ENCODE measurements at places on chromosomes 4 and X. TPM values are rescaled to one million over a fixed set of nuclear protein-coding genes. Genes with fewer than 3 reads are reported as not detected.

SERTM2 gene
- not detected for polyA plus RNA-seq

RBMXL3 gene
- not detected for polyA plus RNA-seq

DMD gene
- polyA plus RNA-seq = 15.4 TPM

MAGEE1 gene
- 0.17 TPM for polyA plus RNA-seq

UCHL1 gene
- polyA plus RNA-seq = not detected

C4orf51 gene
- not detected for polyA plus RNA-seq

GRCh38 chr4:152289941-152290340 is 246.0 kb downstream of the FBXW7 start:
- no peak for DNase-seq

DNA sequence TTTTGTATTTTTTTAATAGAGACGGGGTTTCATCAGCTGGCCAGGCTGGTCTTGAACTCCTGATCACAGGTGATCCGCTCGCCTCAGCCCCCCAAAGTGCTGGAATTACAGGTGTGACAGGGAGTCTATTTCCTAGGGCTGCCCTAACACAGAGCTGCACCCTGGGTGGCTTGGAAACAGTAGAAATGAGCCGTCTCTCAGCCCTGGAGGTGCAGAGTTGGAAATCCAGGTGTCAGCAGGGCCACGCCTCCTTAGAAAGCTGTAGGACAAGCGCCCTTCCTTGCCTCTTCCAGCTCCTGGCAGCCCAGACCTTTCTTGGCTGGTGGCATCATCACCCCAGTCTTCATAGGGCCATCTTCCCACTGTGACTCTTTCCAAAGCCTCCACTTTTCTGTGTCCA is 71.6 kb downstream of the DCTD start:
- DNase-seq = no peak

DNA sequence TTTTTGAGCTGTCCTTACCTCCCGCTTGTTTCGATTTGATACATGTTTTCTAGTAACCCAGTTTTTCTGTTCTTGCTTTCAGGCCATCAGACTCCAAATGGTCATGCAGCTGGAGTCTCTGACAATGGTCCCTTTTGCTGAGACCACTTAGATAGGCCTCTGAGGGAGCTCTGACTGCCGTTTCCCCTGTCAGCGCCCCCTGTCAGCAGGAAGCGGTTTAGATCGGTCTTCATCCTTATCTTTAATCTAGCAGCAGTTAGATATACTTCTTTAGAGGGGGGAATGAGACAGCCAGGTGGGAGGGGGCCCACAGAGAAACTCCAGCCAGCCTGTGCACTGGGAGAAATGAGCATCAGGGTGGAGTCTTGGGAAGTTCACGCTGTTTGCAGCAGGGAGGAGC is 457.9 kb downstream of the GPAT3 start:
- no peak for DNase-seq

DNA sequence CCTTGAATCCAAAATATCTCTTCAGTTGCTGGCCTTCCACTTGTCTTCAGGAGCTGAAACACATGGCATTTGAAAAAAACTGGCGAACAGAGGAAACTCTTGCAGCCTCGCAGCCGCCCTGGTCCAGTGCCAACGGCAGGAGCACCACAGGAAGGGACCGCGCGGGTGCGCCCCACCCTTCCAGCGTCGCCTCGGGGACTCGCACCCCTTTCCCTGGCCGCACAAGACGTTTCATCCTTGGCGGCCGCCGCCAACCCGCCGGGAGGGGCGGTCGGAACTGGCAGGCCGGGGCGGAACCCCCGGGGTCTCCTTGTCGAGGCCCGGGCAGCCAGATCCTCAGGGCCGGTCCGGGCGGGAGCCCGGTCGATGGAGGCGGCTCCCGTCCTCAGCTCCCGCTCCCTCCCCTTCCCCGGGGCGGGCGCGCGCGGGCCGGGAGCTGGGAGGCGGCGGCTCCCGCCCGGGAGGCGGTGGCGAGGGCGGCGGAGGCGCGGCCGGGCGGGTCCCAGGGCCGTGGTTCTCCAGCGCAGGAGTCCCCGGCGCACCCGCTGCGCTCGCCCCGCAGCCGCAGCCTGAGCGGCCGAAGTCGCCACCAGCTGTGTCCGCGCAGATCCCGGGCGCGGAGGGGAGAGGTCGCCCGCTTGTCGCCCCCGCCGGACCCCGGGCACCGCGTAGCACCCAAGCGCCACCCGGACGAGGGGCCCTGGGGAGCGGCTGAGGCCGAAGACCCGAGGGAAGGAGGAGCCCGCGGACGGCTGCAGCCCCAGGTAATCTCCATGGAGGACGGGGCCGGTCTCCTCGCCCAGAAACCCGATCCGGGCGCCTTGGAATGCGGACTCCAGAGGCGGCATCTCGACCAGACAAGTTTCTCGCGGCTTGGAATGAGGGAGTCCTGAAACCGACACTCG is 886 bp upstream of the NDST3 start:
- no peak for DNase-seq

DNA sequence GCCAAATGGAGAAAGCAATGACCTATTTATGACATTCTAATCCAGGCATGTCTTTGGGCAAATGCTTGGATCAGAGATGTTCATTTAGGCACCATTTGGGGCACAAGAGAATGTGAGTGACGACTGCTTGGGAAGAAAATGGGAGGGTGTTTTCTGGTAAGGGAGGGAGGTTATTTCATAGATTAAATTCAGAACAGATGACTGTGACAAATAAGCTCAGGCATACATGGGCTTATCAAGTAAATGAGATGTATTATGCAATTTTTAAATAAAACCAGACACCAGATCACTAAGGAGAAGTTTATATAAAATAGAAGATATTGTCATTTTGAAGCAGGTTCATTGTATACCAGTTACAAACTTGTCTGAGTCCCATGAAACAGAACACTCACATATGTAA is 71.4 kb upstream of the UGT8 start:
- DNase-seq = no peak

DNA sequence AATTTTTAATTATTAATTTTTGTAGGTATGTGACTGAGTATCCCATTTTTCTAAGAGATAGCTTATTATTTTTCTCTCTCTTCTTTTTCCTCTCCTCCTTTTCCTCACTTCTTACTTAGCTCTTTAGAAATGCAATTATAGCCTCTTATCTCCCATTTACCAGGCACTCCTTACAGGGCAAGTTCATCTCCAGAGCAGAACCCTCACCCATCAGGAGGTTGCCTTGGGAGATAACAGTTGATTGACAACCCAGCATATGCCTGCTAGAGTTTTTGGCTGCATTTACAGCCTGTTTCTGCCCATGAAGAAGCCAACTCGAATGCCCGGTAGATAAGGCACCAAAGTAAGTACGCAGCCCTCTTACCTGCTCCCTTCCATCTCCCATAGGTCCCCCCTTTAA is 572.9 kb upstream of the ZFP42 start:
- DNase-seq = no peak

DNA sequence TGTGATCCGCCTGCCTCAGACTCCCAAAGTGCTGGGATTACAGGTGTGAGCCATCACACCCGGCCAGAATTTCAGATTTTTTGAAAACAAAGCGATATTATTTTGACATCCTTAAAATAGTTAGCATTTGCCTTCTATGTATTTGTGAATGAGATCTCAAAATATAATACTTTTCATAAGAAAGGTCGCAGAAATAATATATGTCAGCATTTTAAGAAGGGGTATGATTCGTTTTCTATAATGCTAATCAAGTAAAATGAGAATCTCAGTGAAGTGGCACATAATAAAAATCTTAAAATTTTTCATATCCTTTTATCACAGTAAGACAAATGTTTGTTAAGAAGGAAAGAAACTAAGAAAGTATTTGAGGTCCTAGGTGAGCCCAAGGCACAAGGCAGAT is 52.2 kb downstream of the GRSF1 start:
- no peak for DNase-seq

- no peak for DNase-seq
Measured at GRCh38 chr4:94411296-94411695, 40.4 kb upstream of the PDLIM5 start.

- no peak for DNase-seq
Measured at GRCh38 chr4:56426273-56426672, 9.1 kb downstream of the PPAT start.

GRCh38 chrX:149825424-149825823 is 43.7 kb downstream of the MAGEA9 start:
- peak; percentile 2 for DNase-seq

DNA sequence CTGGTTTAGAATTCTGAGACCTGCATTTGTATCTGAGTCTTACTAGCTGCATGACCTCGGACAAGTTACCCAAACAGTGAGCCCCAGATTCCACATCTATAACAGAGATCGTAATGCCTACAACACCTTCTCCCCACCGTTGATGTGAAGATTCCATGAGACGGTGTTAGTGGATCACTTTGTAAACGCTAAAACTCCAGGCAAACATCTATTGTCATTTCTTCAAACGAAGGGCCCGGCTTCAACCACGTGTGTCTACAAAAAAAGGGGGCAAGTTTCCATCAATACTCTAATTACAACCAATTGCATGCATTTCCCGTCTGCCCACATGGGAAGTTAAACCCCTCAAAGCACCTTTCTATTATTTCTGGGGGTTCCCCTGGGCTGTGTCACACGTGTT is 99.1 kb upstream of the ENPP6 start:
- no peak for DNase-seq

DNA sequence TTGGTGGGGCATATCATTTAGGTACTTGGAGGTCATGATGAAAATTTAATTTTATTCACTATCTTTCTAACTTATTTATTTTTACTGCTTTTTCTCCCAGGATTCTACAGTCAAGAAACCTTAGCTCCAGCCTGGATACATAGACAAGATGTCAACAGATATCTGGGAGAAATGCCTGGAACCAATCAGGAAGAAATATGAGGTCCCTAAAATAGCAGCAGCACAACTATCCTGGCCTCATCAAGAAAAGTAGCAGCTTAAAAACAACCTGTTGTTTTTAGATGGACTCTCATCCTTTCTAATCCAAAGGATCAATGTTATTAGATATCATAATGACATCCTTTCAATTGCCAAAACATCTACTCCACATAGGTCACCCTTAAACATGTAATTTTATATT is 54.5 kb downstream of the MAOB start:
- no peak for DNase-seq

DNA sequence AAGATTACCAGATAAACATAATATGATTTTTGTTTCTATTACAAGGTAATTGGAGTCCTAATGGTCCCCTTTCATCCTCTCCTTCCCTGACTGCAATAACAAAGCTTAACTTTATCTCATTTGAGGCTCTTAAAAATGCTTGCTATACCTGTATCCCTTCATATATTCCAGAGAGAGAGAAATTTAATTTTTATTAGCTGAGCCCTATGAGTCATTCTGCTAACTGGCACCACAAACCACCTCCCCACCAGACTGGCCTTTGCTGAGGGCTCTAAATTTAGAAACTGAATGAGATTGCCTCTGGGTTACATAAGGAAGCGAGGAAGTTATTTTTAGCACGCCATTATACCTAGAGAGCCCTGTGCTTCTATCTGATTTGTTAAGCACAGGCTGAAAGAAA is 27.4 kb downstream of the CBLL2 start:
- DNase-seq = no peak

- no peak for DNase-seq
Measured at GRCh38 chr4:5923376-5923775, 30.5 kb upstream of the CRMP1 start.

DNA sequence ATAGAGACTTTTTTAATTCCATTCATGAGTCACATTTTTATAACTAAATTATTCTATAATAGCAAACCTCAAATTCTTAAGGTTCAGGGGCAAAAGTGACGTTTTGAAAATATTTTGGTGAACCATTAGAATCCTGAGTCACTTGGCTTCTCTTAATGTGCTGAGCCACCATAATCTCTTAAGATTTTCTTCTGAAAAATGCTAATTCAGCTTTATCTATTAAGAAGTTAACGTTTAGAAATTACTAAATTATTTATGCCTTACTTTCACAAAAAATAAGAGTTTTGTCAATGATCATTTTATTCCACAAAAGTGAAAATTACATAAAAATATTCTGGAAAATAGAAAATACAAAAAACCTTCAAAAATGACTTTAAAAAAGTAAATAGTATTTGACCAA is 72.5 kb downstream of the GPM6A start:
- DNase-seq = no peak

DNA sequence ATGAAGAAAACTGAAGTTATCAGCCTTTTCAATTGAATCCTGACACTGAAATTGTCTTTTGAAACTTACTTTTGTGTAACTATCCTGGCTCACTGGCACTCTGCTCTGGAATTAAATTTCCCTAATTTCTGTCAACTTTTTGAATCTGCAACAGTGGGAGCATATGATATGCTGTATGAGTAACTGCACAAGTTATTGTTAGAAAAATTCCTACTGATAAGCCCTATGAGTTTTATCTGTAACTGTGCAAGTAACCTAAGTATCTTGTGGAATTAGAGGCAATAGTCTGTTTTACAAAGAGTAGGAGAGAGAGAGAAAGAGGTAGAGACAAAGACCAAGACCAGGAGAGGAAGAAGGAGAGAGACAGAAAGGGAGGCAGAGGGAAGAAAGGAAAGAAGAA is 9.2 kb upstream of the HPGD start:
- no peak for DNase-seq

DNA sequence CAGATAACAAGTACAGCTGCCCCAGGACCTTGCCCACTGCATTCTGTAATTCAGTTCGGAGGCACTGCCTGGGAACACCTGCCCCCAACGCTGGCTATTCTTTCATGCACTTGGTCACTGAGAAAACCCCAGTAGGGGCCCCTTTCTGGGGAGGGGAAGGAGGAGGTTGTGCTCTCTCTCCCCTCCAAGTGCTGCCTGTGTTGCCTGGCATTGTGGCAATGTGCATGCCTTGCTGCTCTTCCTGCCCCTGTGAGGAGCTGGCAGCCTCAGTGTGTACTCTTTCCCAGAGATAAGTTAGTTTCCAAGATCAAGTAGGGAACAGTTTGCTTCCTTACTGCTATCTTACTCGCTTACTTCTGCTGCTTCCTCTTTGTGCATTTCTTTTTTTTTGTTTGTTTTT is 90.8 kb downstream of the AASDH start:
- DNase-seq = no peak

DNA sequence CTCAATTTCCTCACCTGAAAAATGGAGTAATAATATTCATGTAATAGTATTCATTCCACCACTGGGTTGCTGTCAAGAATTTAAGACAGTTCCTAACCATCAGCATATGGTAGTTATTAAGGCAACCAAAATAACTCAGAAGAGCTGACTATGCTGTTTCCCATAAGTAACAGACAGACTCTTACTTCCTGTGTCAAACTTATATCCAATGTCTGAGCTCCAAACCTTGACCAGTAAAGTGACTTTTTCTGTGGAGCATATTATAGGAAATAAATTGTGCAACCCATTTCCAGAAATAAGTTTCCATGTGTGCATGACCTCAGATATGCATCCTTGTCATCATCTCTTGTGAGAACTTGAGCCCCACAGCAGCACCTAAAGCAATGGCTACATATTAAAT is 78.8 kb downstream of the HADH start:
- DNase-seq = no peak
